Amygdala (tissue), 56 donors: ENCODE measurements at places on chromosomes 7 and 10.

- DNase-seq: no peak
These were observed 2.6 kb downstream of the MEST start for GRCh38 chr7:130494431-130494858.

DNA sequence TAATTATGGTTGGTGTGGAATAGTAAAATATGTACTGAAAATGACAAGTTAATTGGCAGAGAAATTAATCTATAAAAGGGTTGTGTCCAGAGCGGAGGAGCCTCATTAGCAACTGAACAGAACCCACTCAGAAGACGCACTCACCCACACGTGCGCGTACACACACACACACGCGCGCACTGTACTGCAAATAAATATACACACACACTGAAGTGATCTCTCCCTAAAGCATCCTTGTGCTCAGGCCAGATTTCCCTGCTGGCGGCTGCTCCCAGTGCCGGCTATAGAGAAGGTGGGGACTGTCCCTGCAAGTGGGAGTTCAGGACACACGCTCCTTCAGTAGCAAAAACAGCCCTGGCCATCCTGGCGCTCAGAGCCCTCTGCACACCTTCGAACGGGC lies 85.2 kb downstream of the CHST15 start:
- DNase-seq: no peak

GRCh38 chr7:4856336-4857057 lies 5.3 kb downstream of the PAPOLB start:
- no peak for DNase-seq

GRCh38 chr10:92284112-92284704 lies 6.7 kb downstream of the CPEB3 start:
- no peak for DNase-seq

GRCh38 chr10:29968585-29968984 lies 90.8 kb downstream of the JCAD start:
- no peak for DNase-seq

- DNase-seq: no peak
These were observed 115.1 kb downstream of the PARD3 start for GRCh38 chr10:34699904-34700517.

- no peak for DNase-seq
These were observed 28.7 kb downstream of the MALRD1 start for GRCh38 chr10:19077276-19077675.

GRCh38 chr7:40643664-40644063 lies 508.9 kb downstream of the SUGCT start:
- DNase-seq: no peak

DNA sequence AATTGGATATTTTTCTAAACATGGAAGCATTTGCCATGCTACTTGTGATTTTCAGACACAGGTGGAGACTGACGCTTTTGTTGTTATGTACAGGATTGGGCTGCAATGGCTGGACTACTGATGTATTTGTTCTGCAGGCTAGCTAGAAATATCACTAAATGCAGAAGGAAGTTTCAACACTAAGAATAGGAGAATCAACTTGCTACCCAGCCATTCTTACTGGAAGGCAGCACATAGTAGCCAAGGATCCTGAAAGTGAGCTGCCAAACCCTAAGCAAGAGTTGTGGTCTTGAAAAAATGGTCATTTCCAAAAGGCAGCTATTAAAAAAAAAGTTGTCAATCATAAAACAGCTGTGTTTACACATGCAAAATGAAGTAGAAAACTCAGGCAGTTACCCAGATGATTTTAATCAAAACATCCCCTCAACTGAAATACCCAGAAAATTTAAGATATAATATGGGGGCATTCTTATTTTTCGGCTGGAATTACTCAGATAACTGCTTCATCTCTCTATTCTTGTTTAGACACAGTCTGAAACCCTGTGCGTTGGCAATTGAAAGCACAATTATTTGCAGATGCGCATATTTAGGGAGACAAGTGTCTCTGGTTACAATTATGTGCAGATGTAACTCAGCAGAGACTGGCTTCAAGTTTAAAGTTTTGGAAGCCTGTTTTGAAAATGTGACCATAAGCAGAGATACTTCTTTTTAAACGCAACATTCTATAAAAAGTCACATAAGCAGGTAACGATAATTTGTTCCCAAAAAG lies 31.2 kb downstream of the GFRA1 start:
- no peak for DNase-seq

- DNase-seq: no peak
These were observed 139.9 kb downstream of the BUB3 start for GRCh38 chr10:123294109-123294508.

DNA sequence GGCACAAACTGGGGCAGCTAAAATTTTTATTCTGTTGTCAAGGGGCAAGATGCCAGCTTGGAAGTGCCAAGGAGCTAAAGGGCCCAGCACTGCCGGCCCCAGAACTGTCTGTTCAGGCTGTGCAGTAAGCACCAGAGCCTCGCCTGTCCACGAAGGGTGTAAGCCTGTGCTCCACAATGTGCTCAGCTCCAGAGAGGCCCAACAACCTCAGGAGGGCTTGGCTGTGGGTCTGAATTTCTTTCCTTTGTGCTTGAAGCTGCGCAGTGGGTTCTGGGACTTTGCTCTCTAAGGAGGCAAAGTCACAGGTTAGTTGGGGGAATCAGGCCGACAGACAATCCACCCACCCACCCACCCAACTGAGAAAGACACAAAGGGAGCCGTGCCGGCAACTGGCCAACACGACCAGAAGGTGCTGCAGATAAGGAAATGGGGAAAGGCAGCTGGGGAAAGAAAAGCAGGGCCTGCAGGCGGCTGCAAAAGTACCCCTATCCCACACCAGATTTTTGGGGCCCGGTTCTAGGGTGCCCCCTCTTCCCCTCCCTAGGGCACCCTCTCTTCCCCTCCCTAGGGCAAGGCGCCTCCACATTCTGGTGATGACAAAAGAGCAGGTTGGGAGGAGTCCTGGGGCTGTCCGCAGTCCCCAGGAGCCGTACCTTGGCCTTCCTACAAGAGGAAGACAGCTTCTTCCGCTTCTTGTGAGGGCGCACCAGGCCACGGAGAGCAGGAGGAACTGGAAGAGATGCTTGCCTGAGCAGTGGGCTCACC lies 7.7 kb downstream of the DDX56 start:
- no peak for DNase-seq

DNA sequence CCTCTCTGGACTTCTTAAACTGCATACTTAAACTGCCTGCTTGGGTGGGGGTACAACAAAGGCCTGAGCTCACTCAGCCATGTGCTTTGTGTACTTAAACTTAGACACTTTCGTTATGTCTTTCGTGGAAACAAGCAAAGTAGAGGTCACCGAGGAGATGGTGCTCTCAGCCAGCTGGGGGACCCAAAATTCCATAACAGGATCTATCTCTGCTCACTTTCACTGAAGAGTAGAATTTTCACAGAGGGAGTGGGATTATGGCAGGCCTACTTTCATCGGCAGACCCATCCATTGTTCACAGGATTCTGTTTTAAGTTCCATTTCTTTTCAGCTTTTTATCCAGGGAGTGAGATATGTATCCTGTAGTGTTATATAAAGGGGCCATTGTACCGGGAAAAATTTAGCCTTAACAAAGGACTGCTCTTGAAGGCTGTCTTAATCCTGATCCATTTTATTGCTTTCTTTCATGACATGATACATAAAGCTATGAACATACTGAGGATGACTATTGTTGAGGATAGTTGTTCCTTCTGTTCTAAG lies 370.0 kb upstream of the GHITM start:
- no peak for DNase-seq

DNA sequence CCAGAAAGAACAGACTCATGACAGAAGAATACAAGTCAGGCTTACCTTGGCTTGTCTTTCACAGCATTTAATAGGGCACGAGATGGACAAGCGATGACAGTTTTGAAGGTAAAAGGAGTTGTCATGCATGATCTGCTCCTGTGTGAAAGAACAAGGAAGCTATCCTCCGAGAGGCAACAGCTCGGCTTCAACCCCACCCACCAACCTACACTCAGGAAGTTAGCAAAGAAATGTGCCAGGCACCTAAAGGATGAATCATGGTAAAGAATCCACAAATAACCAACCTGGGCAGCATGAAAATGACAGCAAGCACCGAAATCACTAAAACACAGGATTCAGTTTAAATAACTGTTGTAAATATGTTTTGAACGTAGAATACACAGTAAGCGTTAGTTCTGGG lies 700.2 kb downstream of the TYW1 start:
- DNase-seq: no peak

DNA sequence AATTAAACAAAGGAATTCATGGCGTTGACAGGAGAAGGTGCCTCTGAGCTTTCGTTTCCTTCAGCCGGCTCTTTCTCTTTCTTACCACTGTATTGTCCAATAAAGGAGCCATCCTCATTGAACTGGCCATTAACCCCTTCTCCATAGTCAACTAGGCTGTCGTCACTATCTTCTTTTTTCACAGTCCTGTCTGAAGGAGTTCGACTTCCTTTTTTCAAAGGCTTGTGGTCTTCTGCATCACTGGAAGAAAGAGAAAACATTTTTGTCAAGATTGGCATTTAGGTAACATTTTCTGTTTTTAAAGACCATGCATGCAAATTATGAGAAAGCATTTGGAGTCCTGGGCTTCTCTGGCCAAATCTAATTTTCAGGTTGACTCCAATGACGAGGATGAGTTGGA lies 19.7 kb upstream of the LAMB4 start:
- DNase-seq: no peak

GRCh38 chr10:42476101-42476500 lies 162.3 kb downstream of the ZNF33B start:
- no peak for DNase-seq

GRCh38 chr10:71211053-71211452 lies 1.3 kb upstream of the UNC5B start:
- DNase-seq: no peak

- DNase-seq: no peak
These were observed 67.1 kb downstream of the OAT start for GRCh38 chr10:124351481-124352220.

- no peak for DNase-seq
These were observed 296.2 kb upstream of the SMIM30 start for GRCh38 chr7:113414401-113415035.

DNA sequence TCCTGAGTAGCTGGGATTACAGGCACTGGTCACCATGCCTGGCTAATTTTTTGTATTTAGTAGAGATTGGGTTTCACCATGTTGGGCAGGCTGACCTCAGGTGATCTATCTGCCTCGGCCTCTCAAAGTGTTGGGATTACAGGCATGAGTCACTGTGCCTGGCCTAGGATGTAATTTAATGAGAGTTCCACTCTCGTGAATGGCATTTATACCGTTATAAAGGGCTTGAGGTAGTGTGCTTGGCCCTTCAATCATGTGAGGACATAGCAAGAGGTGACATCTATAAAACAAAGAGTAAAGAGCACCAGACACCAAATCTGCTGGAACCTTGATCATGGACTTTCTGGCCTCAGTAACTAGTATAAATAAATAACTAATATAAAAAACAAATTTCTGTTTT lies 93.5 kb upstream of the PPP1R9A start:
- no peak for DNase-seq

- no peak for DNase-seq
These were observed 245.0 kb upstream of the SORCS1 start for GRCh38 chr10:107409522-107409921.

- no peak for DNase-seq
These were observed 49.4 kb downstream of the FRMPD2 start for GRCh38 chr10:48224979-48225560.
